Karpas-422 (cell line): ENCODE measurements at places on chromosomes 13 and 19. TPM values are rescaled to one million over a fixed set of nuclear protein-coding genes. Genes with fewer than 3 reads are reported as not detected.

Gene RNF113B
- total RNA-seq = not detected in 2 replicates

Gene ZNF541
- not detected in 2 replicates for total RNA-seq

Gene ZNF154
- total RNA-seq = 0.11 TPM in 1 of 2 replicates, not detected in the other

Gene SIGLEC12
- not detected in 2 replicates for total RNA-seq

Gene PSG1
- not detected in 2 replicates for total RNA-seq

Gene UBL5
- 303 and 490 TPM in 2 replicates for total RNA-seq

Gene ACP7
- not detected in 2 replicates for total RNA-seq

Gene ATP8A2
- not detected in 2 replicates for total RNA-seq

Gene UBE2S
- 291 and 1,094 TPM in 2 replicates for total RNA-seq

Gene SMAD9
- total RNA-seq = 0.19 TPM in 1 of 2 replicates, not detected in the other

DNA sequence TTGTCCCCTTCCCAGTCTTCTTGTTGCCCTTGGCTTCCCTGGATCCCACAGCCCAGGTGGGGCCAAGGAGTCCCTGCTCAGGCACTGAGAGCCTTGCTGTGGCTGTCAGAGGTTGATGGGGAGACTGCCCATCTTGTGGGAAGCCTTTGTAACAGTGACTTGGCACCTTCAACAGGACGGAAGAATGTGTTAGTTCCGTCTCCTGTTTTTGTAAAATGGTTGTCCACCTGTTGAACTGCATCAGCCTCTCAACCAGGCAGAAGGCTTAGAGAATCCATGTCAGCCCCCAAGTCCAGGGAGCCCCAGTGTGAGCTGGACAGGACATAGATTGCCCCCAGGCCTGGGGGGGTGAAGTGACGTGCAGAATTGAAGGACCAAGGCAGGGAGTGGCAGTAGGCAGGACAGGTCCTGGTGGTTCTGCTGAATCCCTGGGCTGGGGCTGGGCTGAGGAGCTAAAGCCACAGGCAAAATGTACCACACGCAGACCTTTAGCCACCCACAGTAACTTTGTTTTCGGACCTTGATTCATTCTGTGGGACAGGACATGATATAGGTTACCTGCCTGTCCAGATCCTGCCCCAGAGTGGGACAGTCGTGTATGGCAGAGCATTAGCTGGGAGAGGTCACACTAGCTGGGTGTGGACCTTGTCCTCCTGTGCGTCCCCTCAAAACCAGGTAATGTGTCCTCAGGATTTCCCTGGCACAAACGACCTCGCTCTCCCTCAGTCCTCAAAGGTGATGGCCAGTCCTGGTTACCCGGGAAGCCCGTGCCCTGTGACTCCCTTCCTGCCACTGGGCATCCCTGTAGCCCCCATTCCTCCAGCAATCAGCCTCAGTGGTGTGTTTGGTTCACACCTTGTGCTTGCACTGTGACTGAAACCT, 47.0 kb downstream of the GATAD2A start:
- no peak for DNase-seq

DNA sequence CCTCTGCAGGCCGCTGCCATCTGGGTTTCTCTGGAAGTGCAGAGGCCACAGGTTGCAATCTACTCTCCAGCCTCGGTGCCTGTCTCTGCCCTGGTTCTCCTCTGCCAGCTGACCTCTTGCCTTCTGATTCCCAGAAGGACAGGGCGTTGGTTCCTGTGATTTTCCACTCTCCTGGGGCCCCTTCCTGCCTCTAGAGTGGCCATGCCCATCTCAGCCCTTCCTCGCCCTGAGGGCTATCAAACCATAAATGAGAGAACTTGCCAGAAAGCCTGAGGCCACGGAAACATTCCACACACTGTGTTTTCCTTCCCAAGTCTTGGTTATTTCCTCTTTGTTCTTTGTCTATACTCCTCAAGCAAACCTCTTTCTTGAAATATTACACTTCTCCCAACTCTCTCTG, 146.2 kb downstream of the SHISA2 start:
- no peak for DNase-seq

DNA sequence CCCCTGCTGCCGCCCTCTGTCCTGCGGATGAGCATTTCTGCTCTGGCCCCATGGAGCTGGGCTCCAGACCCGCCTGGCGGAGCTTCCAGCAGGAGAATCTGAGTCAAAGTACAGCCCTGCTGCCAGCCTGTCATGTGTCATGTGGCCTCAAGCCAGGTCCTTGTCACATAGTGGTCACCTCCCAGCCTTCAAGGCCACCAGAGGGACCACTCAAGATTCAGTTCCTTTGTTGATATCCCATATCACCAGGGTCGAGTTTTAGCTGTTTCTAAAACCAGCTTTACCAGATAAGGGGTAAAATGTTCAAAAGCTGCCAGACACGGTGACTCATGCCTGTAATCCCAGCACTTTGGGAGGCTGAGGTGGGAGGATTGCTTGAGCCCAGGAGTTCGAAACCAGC, 13.4 kb downstream of the THOP1 start:
- DNase-seq = no peak

GRCh38 chr13:107817647-107818287, 397.6 kb downstream of the LIG4 start:
- no peak for DNase-seq

DNA sequence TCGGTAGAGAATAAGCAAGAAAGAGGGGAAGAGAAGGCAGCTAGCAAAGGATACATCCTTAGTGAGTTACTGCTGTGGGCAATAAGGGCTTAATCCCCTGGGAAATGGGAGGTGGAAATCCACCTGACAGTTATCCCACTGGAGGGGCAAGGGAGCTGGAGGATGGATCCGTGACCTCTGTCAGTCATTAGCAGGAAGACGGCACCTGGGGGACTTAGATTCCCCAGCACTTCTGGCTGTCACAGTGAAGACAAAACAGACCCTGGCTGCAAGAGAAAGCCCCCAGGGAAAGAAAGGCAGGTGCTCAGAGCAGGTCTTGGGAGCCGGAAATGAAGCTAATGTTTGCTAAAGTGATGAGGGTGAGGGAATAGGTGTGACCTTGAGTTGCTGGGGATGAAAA, 70.4 kb upstream of the MRI1 start:
- no peak for DNase-seq

DNA sequence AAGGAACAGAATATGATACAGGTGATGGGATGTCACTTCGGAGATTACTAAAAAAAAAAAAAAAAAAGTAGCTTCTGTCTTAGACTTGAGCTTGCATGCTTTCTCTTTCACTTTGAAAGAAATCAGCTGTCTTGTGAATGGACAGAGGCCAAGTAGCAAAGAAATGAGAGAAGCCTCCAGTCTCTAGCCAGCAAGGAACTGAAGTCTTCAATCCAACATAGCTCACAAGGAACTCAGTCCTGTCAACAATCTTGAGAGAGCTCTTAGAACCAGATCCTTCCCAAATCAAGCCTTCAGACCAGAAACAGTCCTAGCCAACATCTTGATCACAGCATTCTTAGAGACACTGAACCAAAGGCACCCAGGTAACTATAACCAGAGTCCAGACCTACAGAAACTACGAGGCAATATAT, 7.7 kb downstream of the N4BP2L2 start:
- DNase-seq = no peak

DNA sequence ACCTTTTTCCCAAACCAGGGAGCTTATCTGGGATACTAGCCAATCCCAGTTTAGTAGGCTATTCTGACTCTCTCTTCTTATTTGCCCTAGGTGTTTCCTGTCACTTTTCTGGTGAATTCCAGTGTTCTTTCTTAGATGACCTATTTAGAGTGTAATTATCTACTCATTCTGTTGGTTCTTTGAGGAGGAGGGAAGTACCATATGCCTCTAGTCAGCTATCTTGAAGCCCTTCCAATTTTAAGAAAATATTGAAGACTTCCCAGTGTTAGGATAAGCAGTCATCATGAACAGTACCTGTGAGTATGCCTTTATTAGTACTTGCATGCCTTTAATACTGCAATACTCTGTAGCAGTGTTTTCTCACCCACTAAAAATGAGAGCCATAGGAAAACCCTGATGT, 724.3 kb upstream of the SLITRK1 start:
- no peak for DNase-seq

GRCh38 chr19:8150178-8150865, 930 bp upstream of the FBN3 start:
- no peak for DNase-seq

DNA sequence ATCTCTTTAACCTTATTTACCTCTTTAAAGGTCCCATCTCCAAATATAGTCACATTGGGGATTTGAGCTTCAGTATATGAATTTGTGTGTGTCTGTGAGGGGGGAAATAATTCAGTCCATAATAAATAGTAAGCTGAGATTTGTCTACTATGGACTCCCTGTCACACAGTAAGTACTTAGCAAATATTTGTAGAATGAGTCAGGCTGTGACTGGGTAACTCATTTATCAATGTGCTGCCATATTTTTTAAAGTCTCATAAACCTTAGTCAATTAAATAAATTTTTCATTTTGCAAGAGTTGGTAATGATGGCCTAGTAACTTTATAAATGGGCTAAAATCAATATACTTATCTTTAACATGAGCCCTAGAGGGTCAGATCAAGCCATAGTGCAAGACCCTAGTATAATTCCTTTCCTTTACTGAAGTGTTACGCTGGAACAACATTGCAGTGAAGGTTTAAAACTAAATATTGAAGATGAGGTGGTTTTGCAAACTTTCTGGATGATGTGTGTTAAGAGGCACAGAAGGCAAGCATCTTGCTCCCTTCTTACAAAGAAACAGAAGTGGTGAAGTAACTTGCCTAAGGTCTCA, 305.1 kb downstream of the KCNRG start:
- DNase-seq = no peak

DNA sequence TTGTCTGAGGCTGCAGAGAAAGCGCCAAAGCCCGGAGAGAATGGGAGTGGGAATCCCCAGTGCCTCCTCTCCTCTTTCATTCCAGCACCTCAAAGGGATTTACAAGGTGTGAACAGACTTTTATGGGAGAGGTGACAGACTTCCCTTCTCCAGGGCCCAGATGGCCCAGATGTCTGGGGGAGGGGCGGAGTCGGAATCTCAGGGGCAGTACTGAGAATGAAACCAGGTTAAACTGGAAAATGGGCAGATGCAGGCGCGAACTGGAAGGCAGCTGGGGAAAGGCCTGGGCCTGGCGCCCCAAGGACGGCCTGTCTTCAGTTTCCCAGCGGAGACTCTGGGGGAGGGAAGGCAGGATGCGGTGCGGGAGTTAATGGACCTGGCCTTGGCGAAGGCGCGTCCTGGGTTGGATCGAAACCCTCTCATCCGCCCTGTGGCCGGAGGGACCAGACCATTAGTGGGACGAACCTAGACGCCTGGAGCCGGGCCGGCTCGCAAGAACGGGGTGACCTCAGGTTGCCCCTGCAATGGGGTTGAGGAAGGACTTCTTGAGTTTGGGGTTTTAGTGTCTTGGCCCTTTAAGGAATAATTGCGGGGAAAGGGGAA, 592 bp upstream of the TRIP10 start:
- peak; percentile 47 for DNase-seq
